Left lung (tissue), 14 donors: ENCODE measurements at places on chromosomes 12 and 14. TPM values are rescaled to one million over a fixed set of nuclear protein-coding genes. Genes with fewer than 3 reads are reported as not detected.

DNA sequence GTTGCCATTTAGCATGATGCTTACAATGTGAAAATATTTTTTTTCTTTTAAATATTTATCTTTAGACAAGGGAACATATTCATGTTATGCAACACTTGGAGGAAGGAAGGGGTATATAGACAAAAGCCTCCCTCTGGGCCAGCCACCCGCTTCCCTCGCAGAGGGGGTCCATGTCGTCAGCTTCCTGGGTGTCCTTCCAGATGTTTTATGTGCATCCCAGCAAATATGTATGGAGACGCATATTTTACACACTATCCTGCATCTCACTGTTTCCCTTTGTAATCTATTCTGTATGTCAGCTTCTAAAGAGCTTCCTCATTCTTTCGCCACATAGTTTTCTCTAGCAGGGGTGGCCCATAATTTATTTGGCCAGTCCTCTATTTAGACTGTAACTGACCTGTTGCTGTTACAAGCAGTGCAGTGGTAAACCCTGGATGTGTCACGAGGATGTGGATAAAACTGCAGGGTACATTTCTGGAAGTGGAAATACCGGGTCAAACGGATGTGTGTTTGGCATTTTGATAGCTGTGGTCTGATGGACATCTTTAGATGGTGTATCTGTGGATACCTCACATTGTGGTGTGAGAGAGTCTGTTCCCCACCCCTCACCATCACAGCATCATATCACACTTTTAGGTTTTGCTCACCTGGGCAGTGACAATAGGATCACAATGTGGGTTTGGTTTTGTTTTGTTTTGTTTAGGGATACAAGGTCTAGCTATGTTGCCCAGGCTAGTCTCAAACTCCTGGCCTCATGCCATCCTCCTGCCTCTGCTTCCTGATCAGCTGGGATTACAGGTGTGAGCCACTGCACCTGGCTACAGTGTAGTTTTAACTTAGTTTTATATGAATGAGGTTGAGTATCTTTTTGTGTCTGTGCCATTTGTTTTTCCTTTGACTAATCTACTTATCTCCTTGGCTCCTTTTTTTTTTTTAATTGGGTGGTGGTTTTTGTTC lies 31.6 kb downstream of the FAM222A start:
- peak; percentile 65 for DNase-seq

DNA sequence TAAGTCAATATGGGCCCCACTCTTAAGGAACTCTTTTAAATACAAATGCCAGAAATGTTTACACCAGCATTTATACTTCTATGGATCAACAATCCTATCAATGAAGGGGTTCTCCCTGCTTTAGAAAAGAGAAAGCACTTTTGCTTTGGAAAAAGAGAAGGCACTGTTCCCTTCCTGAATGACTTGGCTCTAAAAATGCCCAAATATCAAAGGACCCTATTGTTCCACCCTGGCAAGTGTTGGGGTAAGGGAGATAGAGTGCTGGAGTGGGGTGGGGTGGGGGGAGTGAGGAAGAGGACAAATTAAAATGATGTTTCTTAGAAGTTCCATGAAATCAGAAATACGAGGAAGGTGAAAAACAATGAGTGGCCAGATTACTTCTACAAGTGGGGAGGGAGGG lies 131.6 kb upstream of the GRIN2B start:
- no peak for DNase-seq

GRCh38 chr14:66140213-66140918 lies 345.8 kb upstream of the CCDC196 start:
- DNase-seq: no peak

DNA sequence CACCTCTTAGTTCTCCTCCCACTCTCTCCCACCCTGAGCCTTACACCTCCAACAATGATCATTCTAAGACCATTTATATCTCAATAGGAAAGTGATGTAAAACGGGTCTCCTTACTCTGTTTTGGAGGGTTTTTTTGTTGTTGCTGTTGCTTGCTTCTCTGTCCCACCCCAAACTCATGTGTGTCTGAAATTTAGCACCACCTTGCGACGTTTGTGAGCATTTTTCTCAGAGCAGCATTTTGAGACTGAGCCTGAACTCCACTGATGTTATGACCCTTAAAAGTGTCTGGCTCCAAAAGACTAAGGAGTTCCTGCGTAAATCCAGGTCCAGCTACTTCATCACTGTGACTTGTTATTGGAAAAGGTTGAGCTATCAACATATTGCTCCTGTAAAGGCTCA lies 155.0 kb downstream of the DAD1 start:
- DNase-seq: no peak

GCH1 gene
- polyA plus RNA-seq: 6.3 TPM

COX8C gene
- polyA plus RNA-seq: 0.36 TPM

GRCh38 chr14:54329082-54329695 lies 67.6 kb upstream of the CDKN3 start:
- no peak for DNase-seq

VAMP1 gene
- polyA plus RNA-seq: 21.6 TPM

DTX1 gene
- polyA plus RNA-seq: 5.6 TPM

DNA sequence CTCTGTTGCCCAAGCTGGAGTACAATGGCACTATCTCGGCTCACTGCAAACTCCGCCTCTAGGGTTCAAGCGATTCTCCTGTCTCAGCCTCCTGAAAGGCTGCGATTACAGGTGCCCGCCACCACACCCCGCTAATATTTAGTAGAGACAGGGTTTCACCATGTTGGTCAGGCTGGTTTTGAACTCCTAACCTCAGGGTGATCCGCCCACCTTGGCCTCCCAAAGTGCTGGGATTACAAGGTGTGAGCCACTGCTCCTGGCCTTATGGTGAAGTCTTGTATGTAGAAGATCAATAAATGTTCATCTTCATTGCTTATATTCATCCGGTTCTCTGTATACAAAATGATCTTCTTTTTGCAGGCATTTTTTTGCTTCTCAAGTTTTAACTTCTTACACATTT lies 47.8 kb downstream of the MDM2 start:
- DNase-seq: no peak

TMEM229B gene
- 0.75 TPM for polyA plus RNA-seq

LRTM2 gene
- not detected for polyA plus RNA-seq

LRRC9 gene
- polyA plus RNA-seq: 0.36 TPM
